Stomach (tissue), 19 donors: ENCODE measurements at places on chromosomes 5 and 9. TPM values are rescaled to one million over a fixed set of nuclear protein-coding genes. Genes with fewer than 3 reads are reported as not detected.

- DNase-seq = no peak
Observed at GRCh38 chr9:1979741-1980367, 35.3 kb upstream of the SMARCA2 start.

DNA sequence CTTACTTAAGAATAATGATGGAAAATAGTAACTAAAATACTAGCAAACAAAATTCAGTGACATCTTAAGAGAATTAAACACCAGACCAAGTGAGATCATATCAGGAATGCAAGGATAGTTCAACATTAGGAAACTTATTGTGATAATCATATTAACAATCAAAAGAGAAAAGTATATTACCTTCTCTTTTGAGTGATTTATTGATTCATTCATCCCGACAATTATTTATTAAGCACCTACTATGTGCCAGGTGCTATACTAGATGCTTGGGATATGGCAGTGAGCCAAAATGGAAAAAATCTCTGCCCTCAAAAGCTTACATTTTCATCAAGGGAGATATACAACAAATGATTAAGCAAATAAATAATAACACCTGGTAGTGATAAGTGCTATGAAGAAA is 23.7 kb upstream of the PURA start:
- DNase-seq = no peak

- DNase-seq = peak; percentile 53
Observed at GRCh38 chr5:143435210-143435657, 31.7 kb upstream of the NR3C1 start.

The PALM2AKAP2 gene
- total RNA-seq = 6.2 TPM

GRCh38 chr5:18699681-18700080 is 1065.4 kb downstream of the TAF11L14 start:
- DNase-seq = no peak

- DNase-seq = peak; percentile 95
Observed at GRCh38 chr9:83219154-83219923, 156.4 kb upstream of the RASEF start.

DNA sequence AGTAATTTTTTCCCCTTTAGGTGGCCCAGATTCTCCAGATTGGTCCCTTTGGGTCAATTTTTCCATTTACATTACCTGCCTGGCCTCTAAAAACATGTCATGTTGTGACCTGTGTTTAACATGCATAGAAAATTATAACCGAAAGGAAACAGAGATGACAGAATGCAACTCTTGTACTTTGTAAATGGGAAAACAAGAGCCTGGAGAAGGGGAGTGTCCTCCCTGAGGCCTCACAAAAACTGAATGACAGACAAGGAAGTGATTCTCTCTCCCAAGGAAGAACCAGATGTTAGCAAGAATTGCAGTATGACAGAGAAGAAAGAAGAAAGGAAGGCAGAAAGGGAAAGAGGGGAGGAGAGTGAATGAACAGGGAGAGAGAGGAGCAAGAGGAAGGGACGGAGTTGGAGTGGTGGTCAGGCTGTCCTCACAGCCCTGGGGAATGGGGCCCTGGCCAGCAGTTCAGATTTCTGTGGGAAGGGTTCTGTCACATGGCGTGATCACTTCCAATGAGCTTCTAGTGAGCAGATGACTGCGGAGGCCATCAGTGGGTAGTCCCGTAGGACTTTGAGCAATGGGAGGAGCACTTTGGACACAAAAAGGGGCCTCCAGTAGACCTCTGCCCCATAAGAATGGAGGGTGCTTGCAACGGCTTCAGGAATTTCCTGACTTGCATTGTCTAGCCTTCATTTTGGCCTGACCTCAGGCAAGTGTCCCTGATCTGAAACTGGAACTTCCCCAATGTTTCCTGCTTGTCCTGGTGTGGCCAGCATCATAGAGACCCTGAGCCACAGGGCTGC is 31.6 kb downstream of the ABLIM3 start:
- no peak for DNase-seq

- DNase-seq = peak; percentile 74
Observed at GRCh38 chr5:157390551-157391297, 69.3 kb upstream of the NIPAL4 start.

DNA sequence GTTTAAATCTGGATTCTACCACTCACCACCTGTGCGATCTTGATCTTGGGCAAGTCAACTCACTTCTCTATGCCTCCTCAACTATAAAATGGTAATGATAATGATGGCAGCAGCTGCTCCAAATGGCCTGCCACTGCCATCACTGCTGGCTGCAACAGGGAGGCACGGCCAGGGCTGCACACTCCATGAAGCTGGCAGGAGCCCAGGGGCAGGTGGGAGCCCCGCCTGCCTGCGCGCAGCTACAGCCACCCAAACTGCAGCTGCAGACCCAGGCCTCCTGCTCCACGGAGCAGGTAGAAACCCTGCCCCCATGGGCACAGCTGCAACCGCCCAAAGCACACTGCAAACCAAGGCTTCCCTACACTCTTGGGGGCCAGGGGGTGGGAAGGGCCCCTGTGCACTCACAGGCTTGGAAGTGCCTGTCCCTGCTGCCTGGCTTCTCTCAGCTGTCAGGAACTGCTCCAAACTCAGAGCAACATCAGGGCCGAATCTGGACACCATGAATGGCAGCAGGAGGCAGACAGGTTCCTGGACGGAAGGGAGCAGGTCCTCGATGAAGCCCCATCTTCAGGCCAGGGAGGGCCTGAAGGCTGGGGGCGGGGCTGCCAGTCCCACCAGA is 57.6 kb downstream of the PRELID2 start:
- no peak for DNase-seq
